ENCODE measurements at places on chromosomes 2 and 18.

DNA sequence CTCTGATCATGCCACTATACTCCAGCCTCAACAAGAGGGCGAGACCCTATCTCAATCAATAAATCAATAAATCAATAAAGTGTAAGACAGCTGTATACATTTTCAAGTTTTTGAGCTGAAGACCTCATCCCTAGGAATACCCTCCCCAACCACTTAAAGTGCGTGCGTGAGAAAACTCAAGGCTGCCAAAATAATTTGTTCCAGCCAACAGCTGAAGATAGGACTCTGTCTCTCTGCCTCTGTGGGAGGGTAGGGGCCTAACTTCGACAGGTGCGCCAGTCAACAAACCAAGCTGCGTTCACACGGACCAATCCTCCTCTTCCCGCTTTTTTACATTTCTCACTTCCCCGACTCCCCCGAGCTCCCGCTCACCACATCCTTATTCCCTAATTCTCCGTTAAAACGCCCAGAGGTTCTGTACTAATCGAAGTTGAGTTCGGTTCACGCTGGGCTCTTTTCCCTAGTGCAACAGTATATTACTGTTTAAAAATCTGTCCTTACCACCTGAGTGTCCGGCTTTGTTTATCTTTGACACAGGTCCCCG, 618 bp downstream of the POLR2D start:
- DNase-seq = no peak

DNA sequence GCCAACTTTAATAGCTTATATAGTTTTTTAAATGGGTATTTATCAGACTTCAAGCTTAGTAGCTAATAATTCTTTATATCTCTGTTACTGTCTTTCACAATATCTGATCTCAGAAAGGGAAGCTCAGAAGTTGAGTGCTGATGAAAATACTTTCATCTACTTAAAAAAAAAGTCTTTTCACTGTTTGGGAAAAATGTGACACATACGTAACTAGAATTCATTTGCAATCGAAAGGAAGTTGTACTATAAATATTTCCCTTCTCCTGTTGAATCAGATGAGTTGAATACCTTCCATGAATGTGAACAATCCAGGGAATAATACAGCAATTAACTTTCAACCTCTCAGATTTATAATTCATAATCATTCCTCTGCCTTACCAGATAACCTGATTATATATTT, 811 bp upstream of the SCG2 start:
- DNase-seq = no peak

DNA sequence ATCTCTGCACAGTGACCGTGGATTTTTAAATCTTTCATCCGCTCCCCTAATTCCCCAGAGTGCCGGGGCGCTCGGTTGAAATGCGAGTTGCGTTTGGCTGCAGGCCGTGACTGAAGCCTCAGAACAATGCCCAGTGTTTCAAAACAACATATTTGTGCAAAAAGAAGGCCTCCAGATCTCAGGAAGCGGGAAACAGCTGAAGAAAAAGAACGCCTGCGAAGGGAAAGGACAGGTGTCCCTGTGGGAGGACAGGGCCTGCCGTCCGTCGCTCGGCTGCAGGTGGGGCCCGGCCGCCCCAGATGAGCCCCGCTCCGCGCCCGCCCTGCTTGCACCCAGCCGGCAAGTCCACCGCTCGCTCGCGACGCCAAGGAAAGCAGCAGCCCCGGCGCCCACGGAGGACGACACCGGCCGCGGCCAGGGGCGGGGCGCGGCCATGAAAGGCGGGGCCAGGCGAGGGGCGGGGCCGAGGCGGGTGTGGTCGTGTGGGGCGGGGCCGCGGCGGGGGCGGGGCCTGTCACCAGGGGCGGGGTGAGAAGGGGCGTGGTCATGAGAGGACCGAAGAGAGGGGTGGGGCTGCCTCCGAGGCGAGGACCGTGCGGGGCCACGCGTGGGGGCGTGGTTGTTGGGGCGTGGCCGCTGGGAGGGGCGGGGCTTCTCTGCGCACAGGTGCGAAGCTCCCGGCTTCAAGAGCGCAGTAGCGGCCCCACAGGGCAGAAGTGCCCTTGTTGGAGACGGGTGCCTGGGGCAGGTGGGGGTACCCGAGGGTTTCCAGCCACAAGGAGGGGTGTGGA, 17.6 kb upstream of the BOK start:
- peak; percentile 39 for DNase-seq

DNA sequence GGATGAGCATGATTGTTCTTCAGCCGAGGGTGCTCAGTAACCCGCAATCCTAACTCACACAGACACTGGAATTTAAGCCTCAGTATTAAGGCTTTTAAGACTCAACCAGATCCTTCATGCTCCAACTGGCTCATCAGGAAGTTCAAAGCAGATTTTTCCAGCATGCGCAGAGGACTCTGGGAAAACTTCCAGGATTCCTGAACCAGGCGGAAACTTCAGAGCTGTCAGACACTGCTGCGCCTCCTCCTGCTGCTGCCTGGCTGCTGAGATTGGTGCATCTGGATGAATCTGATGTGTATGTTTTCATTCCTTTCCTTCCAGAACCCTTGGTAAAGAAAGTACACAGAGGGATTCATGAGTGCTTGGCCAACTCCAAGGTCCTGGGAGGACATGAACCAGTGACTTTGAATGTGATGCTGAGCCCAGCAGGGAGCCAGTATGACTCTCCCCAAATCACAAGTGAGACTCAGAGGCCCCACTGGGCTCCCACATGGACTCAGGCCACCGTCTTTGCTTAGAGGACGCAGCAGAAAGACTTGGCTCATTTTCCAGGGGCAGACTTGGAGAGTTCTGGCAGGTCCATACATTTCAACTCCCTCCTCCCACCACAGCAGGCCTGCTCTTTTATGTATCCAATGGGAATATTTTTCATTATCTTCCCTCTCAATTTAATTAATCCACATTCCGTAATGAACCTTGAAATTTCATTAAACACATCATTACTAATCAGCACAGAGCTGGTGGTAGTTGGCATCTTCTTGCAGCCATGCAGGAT, 143.5 kb upstream of the HDAC4 start:
- no peak for DNase-seq

DNA sequence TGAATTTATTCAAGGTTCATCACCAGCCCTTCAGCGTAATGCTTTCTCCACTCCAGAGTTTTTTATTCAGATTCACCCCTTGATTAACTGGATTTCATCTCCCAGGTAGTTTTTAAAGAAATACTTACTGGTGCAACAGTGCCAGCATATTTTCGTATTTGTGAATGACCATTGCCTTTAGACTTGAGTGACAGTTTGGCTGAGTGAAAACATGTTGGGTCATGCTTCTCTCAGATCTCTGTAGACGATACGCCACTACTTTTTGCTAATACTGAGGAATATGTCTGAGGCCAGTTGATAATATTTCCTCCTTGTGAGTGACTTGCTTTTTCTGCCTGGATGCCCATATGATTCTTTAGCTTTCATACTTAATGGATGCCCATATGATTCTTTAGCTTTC, 51.5 kb downstream of the CYP26B1 start:
- DNase-seq = no peak

- no peak for DNase-seq
Measured at GRCh38 chr18:31943878-31944816, 1.2 kb upstream of the TRAPPC8 start.

- no peak for DNase-seq
Measured at GRCh38 chr2:188997263-188997662, 23.1 kb downstream of the COL3A1 start.

GRCh38 chr2:216690853-216691741, 4.3 kb downstream of the IGFBP5 start:
- peak; percentile 36 for DNase-seq

GRCh38 chr2:62149708-62150107, 46.2 kb upstream of the B3GNT2 start:
- DNase-seq = no peak

DNA sequence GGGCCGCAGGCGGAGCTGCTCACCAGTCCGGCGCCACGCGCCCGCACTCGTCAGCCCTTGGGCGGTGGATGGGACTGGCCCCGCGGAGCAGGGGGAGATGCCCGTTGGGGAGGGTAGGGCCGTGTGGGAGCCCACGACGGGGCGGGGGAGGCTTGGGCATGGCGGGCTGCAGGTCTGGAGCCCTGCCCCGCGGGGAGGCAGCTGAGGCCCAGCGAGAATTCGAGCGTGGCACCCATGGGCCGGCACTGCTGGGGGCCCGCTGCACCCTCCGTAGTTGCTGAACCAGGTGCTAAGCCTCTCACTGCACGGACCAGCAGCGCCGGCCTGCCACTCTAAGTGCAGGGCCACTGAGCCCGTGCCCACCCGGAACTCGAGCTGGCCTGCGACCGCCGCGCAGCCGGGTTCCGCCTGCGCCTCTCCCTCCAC, 182.4 kb upstream of the ERBB4 start:
- no peak for DNase-seq

DNA sequence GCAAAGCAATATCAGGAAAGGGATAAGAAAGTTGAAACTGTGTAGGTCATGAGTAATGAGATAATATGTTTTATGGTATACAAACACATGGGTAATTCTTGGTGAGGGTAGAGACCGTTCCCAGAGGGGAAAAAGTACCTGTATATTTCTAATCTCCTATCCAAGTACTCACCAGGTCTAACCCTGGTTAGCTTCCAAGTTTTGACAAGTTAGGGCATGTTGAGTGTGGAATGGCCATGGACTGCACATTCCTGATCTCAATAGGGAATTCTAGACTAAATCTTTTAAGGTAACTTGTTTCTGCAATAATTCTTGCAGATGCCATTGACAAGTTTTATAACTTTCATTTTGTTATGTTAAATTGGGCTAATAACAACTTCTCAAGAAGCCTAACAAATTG, 216.6 kb downstream of the SPAG16 start:
- no peak for DNase-seq

- DNase-seq = no peak
Measured at GRCh38 chr2:208945719-208946256, 478.1 kb upstream of the MAP2 start.

GRCh38 chr2:98445177-98445682, 572 bp downstream of the INPP4A start:
- DNase-seq = no peak

DNA sequence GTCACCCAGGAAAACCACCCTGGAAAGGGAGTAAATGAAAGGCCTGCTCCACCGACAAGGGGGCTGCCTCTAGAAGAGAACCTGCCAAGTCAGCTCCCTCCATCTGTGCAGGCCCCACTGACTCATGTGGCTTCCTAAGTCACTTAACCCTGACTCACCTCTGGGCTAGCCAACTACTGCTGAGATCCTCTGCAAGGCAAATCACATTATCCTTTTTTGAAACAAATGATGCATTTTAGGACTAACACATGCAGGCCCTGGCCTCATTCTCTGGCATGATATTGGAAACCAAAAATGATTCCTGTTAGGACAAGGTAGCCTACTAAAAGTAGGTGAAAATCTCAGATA, 474.6 kb downstream of the EPHA4 start:
- no peak for DNase-seq
